ENCODE measurements at places on chromosomes 12 and 14.

DNA sequence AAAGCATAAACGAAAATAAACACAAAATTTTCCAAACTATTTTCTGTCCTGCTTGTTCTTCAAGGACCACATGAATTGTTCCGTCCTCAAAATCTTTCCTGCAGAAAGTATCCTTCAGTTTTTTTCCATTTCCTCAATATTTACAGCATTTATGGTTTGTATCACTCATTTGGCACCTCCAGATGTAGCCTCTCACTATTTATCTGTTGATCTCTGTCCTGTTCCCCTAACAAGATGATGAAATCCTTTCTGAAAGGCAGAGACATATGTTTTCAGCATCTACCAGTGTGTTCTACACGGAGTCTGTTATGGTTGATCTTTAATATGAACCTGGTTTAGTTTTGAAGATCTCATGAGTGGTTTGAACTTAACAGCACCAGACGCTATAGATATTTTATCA, 490.2 kb downstream of the NELL2 start:
- DNase-seq = no peak

DNA sequence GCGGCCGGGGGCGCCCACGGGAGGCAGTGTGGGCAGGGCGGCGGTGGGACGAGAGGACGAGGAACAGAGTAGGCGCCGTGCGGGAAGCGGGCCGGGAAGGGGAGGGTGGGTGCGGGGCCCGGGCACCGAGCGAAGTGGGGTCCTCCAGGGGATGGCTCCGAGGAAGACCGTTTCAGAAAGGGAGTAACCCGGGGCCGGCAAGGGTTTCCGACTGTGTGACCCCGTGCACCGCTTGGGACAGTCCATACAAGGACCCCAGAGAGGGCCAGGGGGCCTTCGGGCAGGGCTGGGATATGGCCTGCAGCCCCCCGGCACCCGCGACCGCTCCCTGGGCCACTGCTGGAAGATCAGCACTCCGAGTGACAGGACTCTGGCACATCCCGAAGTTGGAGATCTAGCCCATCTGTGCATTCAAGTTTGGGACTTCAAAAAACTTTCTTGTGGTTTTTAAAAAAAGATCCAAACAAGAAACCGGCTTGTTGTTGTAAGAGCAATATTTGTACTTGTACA, 448 bp downstream of the TSPAN9 start:
- no peak for DNase-seq

- DNase-seq = no peak
These were observed 31.8 kb upstream of the TEX22 start for GRCh38 chr14:105366386-105367074.

- DNase-seq = no peak
These were observed 62.6 kb upstream of the CORO1C start for GRCh38 chr12:108793756-108794441.

GRCh38 chr14:39912192-39913100, 480.2 kb upstream of the FBXO33 start:
- no peak for DNase-seq

DNA sequence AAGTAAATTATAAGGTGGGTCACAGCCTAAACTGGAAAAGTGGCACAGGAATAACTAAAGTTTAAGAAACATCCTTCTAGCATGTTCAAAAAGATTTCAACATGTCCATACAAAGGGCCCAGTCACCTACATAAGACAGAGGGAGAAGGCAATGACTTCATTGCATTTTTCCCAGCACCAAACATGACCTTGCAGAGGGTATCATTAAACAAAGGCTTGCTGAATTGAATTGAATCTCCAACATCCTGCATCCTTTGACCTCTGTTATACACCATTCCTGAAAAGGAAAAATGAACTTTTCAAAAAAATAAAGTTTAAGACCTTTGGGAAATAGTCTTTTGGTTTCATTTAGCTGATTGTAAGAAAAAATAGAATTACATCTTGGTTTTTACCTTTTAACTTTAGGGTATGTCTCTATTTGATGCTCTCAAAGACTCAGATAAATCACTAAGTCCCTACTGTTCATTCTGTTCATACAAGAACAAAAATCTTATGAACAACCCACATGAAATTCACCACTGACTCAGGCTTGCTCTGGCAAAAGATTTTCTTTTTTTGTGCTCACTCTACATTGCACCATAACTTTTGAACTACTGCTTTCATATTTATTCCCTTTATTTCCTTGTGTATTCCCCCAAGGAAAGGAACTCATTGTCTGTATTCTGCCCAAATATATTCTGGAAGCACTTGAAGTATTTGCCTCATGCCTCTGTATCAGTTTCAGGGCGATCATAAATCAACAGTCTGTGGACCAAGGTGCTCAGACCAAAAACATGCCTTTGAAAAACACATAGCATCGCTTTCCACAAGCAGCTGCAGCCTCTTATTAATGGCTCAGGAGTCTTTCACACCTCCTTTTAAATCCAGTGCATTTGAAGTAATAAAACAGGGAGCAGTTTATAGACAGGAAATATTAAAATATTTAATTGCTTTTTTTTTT, 121.7 kb downstream of the DUSP6 start:
- peak; percentile 77 for DNase-seq

DNA sequence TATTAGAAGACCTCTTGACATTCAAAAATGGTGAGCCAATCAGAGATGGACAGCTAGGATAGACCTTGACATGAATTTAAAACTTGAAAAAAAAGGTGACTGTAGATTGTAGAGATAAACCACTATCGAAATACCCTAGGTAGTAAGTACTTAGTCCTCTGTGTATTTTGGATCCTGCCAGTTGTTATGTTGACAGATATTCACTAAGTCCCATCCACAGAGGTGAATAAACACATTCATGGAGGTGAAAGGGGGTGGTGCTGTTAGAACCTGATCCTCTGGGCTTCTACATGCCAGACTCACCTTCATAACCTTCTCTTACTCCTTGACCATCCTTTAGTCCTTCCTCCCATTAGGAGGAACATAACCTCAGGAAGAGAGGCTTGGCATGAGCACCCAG, 72.3 kb downstream of the OTX2 start:
- no peak for DNase-seq

DNA sequence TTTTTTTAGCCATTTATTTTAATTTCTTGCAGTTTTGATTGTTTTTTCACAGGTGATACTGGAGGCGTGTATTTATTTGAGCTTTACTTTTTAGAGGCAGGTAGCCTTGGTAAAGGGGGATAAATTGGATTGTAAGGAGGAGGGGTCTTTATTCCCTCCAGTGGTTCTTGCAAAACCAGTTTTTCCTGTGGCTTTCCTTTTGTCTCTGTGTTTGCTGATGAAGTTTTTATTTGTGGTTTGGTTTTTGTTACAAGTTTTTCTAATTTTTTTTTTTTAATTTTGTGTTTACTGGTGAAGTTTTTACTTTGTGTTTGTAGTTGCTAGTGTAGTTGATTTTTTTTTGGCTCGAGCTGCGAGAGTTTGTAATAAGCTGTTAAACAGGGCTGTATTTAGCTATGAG, 278.5 kb downstream of the PRKD1 start:
- no peak for DNase-seq

DNA sequence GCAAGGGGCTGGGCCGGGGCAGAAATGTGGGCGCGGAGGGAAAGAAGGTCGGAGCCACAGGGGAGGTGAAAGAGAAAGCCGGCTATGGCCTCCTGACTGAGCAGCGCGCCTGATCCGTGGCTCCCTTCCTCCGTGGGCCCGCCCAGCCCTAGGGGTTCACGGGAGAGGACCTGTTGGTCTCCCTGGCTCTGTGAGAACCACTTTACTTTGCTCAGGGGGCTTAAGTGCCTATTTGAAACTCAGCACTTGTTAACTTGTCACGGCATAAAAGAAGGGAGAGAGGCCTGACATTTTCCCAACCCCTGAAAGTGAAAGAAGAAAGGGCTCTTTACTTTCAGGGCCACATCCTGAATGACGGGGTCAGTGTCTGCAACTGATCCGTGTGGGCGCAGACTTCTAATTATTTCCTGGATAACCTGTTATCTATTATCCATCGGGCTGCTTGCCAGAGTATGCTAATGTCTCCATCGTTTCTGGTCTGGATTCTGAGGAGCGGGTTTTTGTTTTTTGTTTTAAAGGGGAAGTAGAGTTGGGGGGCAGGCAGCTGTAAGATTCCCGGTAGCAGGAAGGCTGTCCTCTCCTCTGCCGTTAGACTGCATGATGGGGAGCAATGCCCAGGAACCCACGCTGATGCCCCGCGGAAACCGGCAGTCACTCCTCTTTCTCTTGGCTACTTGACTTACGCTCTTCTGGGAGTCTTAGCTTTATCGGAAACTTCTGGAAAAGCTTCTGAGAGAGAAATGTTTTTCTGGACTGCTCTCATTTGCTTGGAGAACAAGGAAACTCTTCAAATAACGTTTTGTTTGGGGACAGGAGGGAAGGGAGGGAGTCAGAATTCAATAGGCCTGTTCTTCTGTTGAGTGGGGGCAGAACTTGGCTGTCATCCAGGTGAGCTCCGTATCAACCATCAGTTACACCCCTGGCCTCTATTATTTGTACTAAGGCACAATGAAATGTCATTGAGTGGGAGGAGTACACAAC, 127.7 kb upstream of the MAX start:
- DNase-seq = peak; percentile 86

GRCh38 chr14:105028251-105028927, 7.5 kb upstream of the CDCA4 start:
- DNase-seq = no peak

DNA sequence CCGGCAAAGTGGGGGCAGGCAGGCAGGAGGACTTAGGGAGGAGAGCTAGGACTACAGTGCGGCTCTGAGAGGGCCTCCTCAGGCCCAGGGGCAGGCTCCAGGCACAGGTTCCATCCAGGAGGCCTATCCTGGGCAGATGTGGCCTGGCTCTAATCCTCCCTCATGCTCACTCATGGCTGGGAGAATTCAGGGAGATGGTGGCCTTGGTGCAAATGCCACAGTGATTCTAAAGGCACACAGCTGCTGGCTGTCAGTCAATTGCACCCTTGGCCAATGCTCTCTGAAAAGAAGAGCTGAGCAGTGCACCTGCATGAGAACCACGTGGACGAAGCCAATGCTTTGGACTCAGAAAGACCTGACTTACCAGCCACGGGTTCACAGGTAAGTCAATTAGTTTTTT, 89.6 kb downstream of the C12orf75 start:
- no peak for DNase-seq

- DNase-seq = peak; percentile 2
These were observed 43.3 kb downstream of the EFCAB11 start for GRCh38 chr14:89911010-89911919.

GRCh38 chr12:3020850-3021435, 56.2 kb upstream of the TSPAN9 start:
- DNase-seq = no peak

- DNase-seq = no peak
These were observed 186.2 kb downstream of the SYNE2 start for GRCh38 chr14:64038841-64039542.

DNA sequence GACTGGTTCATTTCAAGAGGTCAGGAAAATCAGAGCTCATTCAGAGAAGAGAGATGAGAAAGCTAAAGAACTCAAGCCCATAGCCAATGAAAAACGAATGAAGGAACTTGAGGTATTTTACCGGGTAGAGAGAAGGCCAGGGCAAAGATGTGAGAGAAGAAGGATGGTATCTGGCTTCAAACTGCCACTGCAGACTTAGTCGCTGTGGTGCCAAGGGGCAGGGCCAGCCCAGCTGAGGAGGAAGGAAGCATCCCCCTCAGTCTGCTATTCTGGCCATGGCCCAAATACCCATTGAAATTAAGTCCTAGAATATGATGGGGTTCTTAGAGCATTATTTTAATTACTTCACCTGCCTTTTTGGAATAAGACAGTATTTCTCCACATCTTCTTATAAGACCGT, 69.2 kb downstream of the ANO2 start:
- DNase-seq = no peak

- peak; percentile 13 for DNase-seq
These were observed 21.0 kb downstream of the RPGRIP1 start for GRCh38 chr14:21300892-21301291.

GRCh38 chr12:9606247-9606646, 1.5 kb downstream of the KLRB1 start:
- DNase-seq = no peak

DNA sequence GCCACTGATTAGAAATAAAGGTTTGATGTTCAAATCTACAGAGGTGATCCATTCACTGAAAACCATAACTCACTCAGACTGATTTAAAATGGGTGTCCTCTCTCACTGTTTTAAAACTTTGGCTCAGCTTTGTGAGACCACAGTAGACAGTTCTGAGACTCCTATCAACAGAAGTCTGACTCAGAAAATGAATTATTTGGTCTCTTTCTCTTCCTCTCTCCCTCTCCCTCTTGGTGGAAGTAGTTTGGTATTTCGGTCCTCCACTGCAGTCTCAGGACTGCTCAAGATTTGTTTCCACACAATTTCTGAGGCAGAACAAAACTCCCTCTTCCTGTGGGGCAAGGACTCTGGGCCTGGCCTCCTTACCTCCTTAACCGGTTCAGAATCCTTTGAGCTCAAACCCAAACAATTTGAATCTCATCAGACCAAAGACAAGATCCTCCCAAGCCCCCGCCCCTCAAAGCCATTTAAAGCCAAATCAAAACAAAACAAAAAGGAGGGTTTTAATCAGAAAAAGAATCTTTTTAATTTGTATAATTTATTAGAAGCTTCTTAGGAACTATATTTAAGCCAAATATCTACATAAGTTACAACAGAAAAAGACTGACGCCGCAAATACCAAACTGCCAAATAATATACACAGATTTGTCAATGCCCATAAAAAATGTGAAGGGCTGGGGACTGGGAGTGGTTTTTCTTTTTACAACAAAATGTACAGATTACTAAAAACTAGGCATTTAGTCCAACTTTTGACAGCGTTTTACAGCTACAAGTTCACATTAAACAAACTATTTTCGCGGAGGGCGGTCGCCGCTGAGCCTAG, 3.9 kb downstream of the NKX2-1 start:
- no peak for DNase-seq

- DNase-seq = no peak
These were observed 30.2 kb downstream of the LIMA1 start for GRCh38 chr12:50252977-50253602.

DNA sequence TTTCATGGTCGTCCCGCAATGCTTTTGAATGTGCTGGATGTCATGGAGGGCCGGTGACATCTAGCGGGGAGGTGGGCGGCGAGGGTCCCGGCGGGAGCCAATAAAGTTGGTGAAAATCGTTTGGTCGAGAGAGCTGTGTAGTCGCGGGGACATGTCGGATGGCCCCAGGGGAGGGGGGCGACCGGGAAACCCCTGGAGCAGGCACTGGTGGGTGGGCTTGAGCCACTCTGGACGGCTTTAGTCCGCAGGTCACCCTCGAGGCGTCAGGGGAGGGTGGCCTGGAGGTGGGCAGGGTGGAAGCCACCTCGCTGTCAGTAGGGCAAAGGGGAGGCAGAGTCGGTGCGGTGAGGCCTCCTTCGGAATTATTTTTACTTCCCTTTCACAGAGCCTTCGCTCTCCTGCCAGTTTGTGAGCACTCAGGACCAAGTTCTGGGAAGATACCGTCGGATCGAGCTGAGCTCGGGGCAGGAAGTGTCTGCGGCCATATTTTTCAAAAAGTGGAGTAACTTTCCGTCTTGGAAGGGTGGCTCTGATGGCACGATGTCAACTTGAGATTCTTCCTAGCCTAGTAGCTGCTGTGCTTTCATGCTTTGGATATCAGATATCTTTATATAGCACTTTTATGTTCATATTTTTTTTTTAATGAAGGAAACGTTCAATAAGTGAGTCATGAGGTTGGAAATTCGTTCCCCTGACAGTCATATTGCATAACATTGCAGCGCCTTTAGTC, 28.2 kb downstream of the WBP11 start:
- DNase-seq = no peak

- DNase-seq = no peak
These were observed 3.9 kb upstream of the ENDOU start for GRCh38 chr12:47729233-47729632.

GRCh38 chr12:6223545-6223944, 23.3 kb downstream of the CD9 start:
- no peak for DNase-seq

- DNase-seq = no peak
These were observed at the start of gene STAC3 for GRCh38 chr12:57250956-57251355. Gene STAC3 (minus strand): TSS chr12:57251187. CDS start chr12:57249636, 1,551 bp downstream.
